Fibroblast of villous mesenchyme (primary cell): ENCODE measurements at places on chromosomes 3 and 15. TPM values are rescaled to one million over a fixed set of nuclear protein-coding genes. Genes with fewer than 3 reads are reported as not detected.
A peak's percentile ranks its signal among the peaks of the same experiment; 100 is the strongest.

DNA sequence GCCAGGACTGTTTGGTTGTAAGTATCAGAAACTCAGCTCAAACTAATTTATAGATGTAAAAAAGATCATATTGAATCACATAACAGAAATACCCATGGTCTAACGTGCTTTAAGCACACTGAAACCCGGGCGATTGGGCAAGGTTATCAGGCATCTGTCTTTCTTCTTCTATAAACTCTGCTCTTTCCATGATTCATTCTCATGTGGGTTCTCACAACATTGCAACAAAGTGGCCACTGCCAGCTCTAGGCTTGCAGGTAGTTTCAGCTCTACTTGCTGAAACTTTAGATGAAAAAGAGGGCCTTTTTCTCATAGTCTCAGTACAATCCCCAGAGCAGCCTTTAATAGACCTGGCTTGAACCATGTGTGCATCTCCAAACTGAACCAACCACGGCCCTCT lies 456.1 kb downstream of the MFSD1 start:
- DNase-seq: no peak

DNA sequence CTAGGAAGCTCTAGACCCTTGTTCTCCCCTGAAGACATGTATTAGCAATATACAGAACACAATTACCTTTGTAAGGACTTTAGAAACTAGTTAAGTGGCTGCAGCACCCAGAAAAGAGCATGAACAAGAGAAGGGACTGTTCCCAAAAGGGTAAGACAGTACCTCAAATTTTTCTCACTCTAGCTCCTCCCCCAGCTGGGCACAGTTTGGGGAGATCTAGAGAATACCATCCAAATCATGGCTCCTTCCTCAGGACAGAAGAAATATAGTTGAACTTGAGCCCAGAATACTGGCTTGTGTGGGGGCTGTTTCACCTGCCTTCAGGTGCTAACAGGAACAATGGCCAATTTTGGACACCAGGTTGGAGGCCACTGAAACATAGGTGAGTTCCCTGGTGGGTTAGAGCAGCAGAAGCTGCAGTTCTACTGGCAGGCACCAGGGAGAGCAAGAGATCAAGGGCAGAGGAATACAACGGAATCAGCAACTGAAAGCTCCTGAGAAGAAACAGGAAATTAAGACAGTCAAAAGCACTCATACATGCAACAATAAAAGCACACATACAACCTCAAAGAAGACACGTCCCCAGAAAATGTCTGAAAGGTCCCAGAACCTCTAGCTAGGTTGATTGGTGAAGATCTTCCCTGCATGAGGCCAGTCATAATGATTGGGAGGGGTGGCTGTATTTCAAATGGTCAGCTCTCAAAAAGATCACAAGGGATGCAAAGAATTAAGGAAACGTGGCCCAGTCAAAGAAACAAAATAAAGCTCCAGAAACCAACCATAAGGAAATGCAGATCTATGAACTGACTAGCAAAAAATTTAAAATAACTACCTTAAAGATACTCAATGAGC lies 104.9 kb upstream of the ASB14 start:
- DNase-seq: peak; percentile 58

DNA sequence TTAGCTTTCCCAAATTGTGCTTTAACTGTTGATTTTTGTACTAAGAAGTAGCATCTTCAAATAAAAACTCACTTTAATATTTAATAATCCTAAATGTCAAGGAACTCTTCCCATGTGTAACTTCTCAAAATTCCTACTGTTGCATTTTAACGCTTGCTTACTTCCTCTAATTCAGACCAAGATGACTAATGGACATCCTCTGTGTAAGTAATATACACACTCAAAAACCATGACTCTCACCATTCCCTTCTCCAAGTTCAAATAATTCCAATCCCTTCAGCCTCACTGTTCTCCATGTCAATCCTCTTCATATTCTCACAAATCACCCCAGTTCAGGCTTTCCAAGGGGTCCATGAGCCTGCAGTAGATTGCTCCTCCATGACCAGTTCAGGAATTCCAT lies 13.0 kb downstream of the MRPL46 start:
- DNase-seq: no peak

DNA sequence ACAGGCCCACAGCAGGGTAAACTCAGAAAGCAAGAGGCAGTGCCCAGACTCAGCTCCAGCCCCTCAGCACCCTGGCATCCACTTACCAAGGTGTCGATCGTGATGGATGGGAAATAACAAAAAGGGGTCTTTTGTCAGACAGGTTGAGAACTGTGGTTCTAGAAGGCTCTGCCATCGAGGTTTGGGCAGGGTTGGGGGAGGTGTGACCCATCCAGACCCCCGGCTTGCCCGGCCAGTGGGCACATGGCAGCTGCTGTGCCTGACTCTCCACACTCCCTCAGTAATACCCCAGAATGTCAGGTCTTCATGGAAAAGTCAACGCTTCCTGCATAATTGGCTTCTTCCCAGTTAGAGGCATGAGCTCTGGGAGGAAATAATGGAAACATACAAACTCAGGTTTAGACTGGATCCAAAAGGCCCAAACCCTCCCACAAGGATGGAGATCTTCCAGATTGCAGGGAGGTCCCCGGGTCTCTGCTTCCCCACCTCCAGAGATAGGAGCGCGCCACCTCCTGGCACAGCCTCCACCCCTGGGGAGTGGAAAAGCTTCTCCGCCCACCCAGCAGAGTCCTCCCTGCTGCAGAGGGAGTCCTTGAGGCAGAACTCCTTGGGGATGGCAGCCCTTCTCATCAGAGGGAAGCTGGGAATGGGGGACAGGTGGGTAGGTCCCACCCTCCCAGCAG lies 149.8 kb upstream of the IQSEC1 start:
- no peak for DNase-seq

BFSP2 gene
- total RNA-seq: not detected in 2 replicates
